Thymus (tissue), 14 donors: ENCODE measurements at places on chromosomes 3 and 15. TPM values are rescaled to one million over a fixed set of nuclear protein-coding genes. Genes with fewer than 3 reads are reported as not detected.

DNA sequence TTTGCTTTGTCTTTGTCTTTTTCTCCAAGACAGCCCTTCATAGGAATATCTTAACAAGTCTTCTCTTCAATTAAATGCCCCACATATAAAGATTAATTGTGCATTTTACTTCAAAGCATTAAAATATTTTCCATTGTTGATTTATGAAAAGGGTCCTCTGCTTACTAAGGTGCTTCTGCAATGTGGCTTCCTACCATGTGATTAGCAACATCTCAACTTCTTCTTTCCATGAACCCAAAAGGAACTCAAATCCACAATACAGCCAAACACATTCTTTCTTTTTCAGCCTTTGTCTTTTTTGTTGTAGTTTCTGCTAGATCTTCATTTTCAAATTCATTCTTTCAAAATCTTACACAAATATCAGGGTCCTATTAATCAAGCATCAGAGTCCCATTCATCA is 309.2 kb downstream of the NSUN3 start:
- H3K4me3 ChIP-seq, result no peak overlapping the region
- H3K4me1 ChIP-seq, result no peaks in the 10 kb centered on the region
- no peak overlapping the region for H3K27ac ChIP-seq
- DNase-seq, result no peak

- no peaks in the 10 kb centered on the region for H3K27me3 ChIP-seq
- peak overlapping the region; percentile 55 for H3K27ac ChIP-seq
- H3K36me3 ChIP-seq, result no peaks in the 10 kb centered on the region
- H3K4me3 ChIP-seq, result no peak overlapping the region
- peaks cover 13% of the 10 kb centered on the region for H3K4me1 ChIP-seq
These were observed 50.8 kb downstream of the PCSK6 start for GRCh38 chr15:101438482-101439284.

DNA sequence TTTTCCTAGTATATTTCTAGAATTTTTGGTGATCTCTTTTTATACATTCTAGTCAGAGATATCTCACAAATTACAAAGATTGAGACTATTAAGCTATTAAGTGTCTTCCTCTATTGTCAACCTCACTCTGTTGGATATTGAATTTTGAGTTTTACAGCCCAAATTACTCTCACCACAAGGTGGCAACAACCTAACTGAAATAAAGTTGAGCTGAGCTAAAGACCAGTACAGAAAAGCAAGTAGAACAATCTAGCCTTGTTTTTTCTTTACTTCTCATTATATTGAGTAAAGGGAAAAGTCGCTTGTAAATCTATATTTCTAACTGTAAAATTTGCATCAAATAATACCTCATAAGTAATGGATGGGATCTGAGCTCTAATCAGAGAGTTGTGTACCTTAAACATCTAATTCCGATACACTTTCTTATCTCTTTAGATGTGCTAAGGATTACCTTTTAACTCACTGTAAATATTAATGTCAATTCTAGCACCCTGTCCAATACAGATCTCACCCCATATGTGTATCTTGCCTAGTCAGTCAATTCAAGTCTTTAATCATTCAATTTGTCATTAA is 13.6 kb upstream of the COMMD2 start:
- no peaks in the 10 kb centered on the region for H3K4me1 ChIP-seq
- no peak overlapping the region for H3K27ac ChIP-seq
- no peaks in the 10 kb centered on the region for H3K27me3 ChIP-seq
- no peak for DNase-seq
- no peak overlapping the region for H3K4me3 ChIP-seq

DNA sequence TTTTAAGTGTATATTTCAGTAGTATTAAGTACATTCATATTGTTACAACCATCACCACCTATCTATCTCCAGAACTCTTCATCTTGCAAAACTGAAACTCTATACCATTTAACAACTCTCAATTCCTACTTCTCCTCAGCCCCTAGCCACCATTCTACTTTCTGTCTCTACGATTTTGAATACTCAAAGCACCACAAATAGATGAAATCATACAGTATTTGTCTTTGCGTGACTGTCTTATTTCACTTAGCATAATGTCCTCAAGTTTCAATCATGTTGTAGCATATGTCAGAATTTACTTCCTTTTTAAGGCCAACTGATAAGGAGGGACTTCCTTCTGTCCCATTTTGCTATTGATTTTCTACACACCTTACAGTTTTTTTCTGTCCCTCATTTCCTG is 593.3 kb downstream of the FHIT start:
- no peaks in the 10 kb centered on the region for H3K4me1 ChIP-seq
- no peak overlapping the region for H3K4me3 ChIP-seq
- no peaks in the 10 kb centered on the region for H3K27me3 ChIP-seq
- no peak for DNase-seq
- H3K36me3 ChIP-seq, result no peaks in the 10 kb centered on the region

- H3K4me1 ChIP-seq, result no peaks in the 10 kb centered on the region
- no peaks in the 10 kb centered on the region for H3K27me3 ChIP-seq
- H3K36me3 ChIP-seq, result peaks cover 71% of the 10 kb centered on the region
These were observed 22.0 kb upstream of the ALPK3 start for GRCh38 chr15:84795186-84795585.

DNA sequence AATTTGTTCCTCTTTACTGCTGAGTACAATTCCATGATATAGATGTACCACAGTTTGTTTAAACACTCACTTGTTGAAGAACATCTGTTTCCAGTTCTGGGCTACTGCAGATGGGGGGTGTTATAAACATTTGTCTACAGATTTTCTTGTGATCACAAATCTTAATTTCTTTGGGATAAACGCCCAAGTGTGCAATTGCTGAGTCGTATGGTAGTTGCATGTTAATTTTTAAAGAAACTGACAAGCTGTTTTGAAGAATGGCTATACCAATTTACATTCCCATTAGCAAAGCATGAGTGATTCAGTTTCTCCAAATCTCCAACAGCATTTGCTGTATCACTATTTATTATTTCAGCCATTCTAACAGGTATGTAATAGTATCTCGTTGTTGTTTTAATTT is 242.0 kb upstream of the MRPL3 start:
- H3K4me3 ChIP-seq, result no peak overlapping the region
- no peaks in the 10 kb centered on the region for H3K27me3 ChIP-seq
- H3K36me3 ChIP-seq, result no peaks in the 10 kb centered on the region
- H3K4me1 ChIP-seq, result no peaks in the 10 kb centered on the region

- no peaks in the 10 kb centered on the region for H3K4me1 ChIP-seq
- no peak for DNase-seq
- H3K36me3 ChIP-seq, result no peaks in the 10 kb centered on the region
- H3K27me3 ChIP-seq, result no peaks in the 10 kb centered on the region
- H3K27ac ChIP-seq, result no peak overlapping the region
- H3K4me3 ChIP-seq, result no peak overlapping the region
These were observed 192.5 kb downstream of the P3H2 start for GRCh38 chr3:189927975-189928895.

- H3K4me1 ChIP-seq, result no peaks in the 10 kb centered on the region
- H3K36me3 ChIP-seq, result peaks cover 16% of the 10 kb centered on the region
- no peak overlapping the region for H3K4me3 ChIP-seq
- no peaks in the 10 kb centered on the region for H3K27me3 ChIP-seq
- DNase-seq, result no peak
- H3K27ac ChIP-seq, result no peak overlapping the region
These were observed 24.1 kb downstream of the PDCD10 start for GRCh38 chr3:167710552-167710951.

GHSR gene
- not detected for total RNA-seq

DNA sequence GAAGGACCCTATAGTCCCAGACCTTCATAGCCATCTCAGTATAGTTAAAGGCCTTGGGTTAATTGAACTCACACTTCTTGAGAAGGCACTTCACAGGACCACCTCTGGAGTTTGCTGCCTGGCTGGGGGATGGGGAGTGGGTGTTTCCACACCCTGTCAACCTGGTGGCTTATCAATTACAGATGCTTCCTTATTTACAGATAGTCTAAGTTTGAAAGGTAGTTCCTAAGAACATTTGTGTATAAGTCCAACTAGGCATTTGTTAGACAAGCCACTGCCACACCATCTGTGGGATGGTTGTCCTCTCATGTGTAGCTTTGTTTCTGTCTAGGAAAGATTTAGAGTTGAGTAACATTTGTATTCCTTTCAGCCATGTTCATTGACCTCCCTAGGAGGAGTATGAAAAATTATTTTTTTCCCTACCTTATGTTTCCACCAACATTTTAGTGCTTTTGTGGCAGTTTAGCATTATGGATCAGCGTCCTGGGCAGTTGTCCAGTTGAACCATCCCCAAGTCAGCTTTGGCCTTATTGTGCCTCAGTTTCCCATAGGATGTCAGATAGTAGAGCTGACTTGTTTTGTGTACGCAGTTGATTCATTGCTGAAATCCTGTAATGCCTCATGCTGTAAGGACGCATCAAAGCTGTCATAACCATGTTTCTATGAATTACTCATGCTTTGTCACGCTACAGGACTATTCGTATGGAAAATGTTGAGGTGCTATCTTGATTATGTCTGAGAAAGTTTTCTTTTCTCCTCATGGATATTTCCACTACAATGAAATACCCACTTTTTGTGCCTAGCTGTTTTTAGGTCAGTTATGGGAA is 21.2 kb upstream of the SIAH2 start:
- H3K4me3 ChIP-seq, result no peak overlapping the region
- no peak overlapping the region for H3K27ac ChIP-seq
- H3K27me3 ChIP-seq, result peaks cover 2% of the 10 kb centered on the region
- no peaks in the 10 kb centered on the region for H3K36me3 ChIP-seq
- no peak for DNase-seq

DNA sequence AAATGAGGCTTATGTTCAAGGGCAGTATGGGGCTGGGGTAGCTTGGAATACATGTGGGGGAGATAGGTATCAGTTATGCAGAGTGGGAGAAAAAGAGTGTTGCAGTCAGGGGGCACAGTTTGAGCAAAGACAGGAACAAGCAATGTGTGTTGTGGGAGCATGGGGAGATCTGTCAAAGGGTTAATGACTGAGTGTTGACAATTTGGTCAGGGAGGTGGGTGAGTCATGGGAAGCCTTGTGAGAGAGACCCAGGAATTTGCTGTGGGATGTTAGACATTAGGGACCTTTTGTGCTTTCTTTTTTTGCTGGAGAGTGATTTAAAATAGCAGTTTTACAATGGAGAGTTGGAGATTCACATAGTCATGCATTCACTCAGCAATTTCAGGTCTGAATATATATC is 221.6 kb upstream of the NR2E3 start:
- H3K27ac ChIP-seq, result no peak overlapping the region
- H3K27me3 ChIP-seq, result no peaks in the 10 kb centered on the region
- no peak overlapping the region for H3K4me3 ChIP-seq
- H3K4me1 ChIP-seq, result no peaks in the 10 kb centered on the region
- no peaks in the 10 kb centered on the region for H3K36me3 ChIP-seq
- no peak for DNase-seq

- H3K27ac ChIP-seq, result no peak overlapping the region
- peaks cover 9% of the 10 kb centered on the region for H3K4me1 ChIP-seq
- H3K27me3 ChIP-seq, result no peaks in the 10 kb centered on the region
- no peak for DNase-seq
These were observed 258.7 kb upstream of the TGFBR2 start for GRCh38 chr3:30347679-30348216.
